NCI-H2171 (cell line): ENCODE measurements at places on chromosomes 12 and 14.

- no peak for DNase-seq
Observed at GRCh38 chr12:50234347-50234746, 49.0 kb downstream of the LIMA1 start.

GRCh38 chr12:132631666-132632065, 13.1 kb downstream of the P2RX2 start:
- DNase-seq, result no peak

DNA sequence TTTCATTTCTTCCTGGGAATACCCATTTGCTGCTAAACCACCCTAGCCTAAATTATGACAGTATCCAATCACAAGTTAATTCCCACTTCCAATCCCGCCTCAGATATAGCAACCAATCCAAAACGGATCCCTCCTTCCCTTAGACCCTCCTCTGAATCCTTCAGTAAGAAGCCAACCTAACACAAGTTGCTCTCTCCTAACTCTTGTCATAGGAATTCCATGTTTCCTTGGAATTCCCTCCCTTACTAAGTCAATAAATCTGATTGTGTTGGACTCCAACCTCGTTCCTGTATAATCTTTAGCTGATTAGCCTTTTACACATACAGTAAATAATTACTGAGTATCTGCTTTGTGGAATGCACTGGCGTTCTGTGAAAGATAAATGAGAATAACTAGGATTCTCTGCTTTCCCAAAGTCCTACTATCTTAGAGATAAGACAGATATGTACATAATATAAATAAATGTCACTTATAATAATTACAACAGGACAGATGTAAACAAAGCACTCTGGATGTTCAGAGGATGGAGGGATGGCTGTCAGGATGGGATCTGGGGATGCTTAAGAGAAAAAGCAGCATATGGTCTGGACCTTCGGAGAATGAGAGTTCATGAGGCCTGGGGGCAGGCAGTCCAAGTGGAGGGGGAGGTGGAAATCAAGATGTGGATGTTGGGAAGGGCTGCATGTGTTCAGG, 185.8 kb upstream of the SOX5 start:
- no peak for DNase-seq

DNA sequence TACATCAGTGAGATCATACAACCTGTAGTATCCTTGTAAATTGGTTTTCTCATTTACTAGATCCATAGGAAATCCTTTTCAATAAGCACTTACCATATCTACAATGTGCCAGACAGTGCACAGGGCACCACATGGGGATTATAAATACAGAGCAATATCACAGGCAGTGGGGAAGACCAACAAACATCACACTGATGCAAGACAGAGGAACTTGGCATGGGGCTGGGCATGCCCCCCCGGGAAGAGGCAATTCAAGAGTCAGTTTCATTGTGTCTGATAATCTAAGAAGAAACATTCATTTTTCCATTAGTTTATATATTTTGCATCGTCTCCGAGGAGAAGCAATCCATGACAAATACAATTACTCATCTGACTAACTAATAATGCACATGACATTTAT, 16.2 kb downstream of the NT5DC3 start:
- DNase-seq, result no peak

GRCh38 chr14:55470025-55470424, 29.6 kb upstream of the TBPL2 start:
- no peak for DNase-seq

DNA sequence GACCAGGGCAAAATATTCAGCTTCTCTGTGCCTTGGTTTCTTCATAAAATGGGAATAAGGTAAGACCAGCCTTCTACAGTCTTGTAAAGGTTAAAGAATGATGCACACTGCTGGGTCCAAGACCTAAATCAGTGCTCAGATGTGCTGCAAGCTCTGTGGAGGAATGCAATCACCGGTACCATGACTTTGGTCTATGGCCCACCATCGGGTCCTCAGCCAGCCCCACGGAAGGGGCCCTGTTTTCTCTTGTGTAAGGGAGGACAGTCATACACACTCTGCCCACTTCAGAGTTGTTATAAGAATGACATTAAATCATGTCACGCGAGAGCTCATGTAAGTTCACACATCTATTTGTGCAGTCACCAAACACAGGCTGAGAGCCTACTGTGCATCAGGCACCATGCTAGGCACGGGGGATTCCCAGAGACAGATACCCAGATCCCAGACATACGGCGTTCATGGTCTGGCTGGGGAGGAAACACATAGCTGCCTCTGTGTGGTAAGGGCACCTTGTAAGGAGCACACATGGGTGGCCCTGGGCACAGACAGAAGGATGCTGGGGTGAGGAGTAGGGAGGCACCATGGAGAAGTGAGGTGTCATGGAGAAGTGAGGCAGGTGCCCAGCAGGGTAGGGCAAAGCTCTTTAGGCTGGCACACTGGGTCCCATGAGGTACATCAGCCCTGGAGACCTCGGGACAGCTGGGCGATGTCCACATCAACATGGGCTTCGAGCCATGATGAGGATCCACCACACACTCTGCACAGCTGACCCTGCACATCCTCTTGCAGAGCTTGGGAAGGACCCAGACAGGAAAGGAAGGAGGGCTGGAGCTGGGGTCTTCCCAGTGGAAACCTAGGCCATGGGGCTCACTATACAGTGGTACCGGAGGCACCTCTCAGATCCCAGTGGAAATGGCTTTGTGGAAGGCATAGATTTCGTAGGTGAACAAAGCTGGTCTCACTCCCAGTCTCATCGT, 190.4 kb upstream of the DIO3 start:
- DNase-seq, result no peak

DNA sequence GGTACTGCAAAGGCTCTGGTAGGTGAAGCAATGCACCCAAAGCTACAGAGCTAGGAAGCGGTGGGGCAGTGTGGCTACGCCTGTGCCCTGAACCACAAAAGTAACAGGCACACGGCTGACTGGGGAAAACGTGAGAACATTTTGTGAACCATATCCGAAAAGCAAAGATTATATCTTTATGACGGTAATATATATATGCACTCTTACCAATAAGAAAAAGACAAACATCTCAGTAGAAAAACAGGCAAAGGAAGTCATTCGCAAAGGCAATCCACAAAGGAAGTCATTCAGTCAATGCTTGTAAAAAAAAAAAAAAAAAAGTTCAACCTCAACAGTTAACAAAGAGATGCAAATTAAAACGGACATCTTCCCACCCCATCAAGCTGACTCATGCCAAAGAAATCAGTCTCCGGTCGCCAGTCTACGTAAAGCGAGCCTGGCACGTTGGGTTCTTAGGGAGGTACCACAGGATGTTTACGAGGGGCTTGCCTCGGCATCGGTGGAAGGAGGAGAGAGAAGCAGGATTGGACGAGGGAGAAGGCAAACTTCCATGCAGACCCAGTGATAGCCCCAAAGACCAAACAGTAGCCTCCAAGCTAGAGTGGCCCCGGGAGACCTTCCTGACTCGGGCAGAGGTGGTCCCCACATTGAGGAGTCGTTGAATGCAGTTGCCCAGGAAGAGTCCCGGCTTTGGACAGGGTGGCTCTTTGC, 39.4 kb upstream of the PPP2R5C start:
- no peak for DNase-seq
